ENCODE measurements at places on chromosomes 6 and 20.
A peak's percentile ranks its signal among the peaks of the same experiment; 100 is the strongest.

- DNase-seq, result no peak
Measured at GRCh38 chr6:47187893-47188587, 121.7 kb downstream of the TNFRSF21 start.

DNA sequence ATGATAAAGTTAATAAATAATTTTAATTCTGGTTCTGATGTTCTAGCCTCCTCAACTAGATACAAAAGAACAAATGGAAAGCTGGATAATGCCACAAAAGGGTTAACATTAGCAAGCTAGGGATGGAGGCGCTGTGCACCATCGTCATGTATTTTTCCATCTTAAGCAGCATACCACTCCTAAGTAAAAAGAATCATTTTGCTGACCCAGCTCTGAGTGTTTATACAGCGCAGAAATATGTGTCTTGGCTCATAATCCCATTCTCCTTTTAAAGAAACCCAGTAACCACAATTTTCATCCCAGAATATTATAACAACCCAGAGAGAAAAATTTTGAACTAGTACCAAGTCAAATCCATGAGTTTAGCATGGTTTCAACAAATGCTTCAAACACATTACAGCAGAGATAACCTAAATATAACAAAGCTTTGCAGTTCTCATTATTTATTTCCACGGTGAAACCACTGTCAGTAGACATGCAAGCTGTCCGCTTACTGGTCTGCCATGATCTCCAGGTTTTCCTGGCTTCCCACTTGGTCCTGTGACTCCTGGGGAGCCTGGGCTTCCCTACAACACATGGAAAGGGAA is 111.1 kb downstream of the COL12A1 start:
- no peak for DNase-seq

- no peak for DNase-seq
Measured at GRCh38 chr6:161660666-161661571, 387.1 kb upstream of the AGPAT4 start.

- no peak for DNase-seq
Measured at GRCh38 chr6:134249239-134249758, 68.6 kb downstream of the SGK1 start.

GRCh38 chr6:142802124-142802523 is 142.9 kb downstream of the HIVEP2 start:
- DNase-seq, result no peak

DNA sequence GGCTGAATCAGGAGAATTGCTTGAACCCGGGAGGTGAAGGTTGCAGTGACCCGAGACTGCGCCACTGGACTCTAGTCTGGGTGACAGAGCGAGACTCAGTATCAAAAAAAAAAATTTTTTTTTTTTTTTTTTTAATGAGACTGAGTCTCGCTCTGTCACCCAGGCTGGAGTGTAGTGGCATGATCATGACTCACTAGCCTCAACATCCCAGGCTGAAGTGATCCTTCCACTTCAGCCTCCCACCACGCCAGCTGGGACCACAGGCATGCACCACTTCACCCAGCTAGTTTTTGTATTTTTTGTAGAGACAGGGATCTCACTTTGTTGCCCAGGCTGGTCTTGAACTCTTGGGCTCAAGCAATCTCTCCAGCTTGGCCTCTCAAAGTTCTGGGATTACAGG is 53.3 kb downstream of the MYO6 start:
- no peak for DNase-seq

DNA sequence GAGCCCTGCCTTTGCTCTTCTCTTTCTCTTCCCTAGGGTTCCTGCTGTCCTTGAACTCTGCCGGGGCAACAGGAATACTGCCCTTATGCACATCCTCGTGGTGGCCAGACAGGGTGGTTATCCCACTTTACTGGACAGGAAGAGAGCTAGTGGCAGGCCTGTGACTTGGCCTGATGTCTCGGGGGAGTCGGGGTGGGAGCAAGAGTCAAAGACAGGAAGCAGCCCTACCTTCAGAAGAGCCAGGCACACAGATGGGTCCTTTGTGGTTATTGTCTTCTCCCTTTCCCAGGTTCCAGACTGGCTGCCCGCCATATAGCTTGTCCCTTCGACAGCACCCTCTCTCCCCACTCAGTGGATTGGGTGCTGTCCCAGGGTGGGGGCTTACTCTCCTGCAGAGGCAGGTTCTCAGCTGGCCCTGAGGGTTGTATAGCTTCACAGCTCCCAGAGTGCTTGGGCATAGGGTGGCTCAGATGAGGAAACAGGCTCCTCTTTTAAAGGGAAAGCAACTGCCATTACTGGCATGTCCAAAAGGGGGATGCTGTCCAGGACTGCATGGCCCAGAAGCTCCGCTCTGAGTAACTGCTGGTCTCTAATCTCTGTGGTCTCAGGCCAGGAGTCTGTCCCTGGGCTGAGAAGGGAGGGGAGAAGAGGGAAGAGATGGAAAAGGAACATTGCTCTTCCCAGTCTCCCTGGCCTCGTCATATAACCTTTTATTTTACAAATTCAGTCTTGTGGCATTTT is 17.3 kb downstream of the PLCG1 start:
- DNase-seq, result no peak

- DNase-seq, result no peak
Measured at GRCh38 chr6:14118091-14118439, 493 bp downstream of the CD83 start.

- DNase-seq, result no peak
Measured at GRCh38 chr6:74976701-74977100, 229.2 kb downstream of the COL12A1 start.

DNA sequence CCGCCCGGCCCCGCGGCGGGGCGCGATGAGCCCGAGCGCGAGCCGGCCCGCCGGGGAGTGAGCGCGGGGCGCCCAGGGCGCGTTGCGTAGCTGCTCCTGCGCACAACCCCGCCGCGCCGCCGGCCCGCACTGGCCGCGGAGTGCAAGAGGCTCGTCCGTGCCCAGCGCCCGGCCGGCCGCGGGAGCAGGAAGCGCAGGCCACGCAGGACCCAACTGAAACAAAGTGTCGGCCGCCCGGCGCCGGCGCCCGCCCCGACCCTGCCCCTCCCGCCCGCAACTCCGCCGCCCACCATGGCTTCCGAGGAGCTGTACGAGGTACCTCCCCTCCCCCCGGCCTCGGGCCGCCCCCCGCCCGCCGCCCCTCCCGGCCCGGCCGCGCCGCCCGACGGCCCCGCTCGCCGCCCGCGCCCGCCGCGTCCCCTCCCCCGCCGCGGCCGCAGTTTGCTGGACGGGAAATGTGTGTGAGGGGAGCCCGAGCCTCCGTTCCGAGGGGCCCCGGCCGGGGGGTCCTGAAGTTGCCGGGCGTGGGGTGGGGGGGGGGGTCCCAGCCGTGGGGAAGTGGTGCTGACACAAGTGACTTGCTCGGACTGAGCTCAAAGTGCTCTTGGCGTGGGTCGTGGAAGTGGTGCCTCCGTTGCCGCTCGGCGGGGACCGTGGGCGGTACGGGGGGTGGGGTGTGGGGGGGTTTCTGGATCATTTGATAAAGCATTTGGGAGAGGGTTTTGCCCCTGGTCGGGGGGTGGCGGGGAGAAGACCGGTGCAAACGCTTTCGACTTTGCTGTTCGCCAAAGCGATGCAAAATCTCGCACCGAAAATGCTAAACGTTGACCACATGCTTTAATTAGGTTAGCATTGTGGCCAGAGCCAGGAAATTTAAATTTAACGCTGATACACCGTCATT is 539 bp downstream of the CDYL start:
- peak; percentile 44 for DNase-seq

DNA sequence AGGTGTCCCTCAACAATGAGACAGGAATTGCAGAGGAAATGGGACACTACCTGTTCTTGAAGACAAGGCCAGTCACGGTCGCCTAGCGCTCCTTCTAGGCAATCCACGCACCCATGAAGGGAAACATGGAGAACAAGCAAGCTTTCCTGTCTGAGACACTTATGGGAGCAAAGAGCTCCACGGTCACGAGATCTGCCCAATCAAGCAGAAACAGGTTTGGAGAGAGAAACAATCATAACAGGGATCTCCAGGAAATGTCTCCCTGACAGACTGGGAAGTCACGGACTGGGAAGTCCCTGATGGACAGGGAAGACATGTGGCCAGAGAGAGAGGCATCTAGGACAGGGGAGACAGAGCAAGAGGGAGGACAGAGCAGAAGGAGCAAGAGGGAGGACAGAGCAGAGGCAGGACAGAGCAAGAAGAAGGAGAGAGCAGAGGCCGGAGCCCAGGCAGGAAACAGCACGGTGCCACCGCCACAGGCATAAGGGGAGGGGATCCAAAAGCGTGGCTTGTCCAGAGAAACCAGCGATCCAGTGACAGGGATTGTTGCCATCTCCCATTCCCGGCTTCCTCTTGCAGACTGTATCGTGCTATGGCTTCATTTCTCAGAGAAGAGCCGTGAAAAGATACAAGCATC is 167.8 kb upstream of the ZNF337 start:
- DNase-seq, result no peak

DNA sequence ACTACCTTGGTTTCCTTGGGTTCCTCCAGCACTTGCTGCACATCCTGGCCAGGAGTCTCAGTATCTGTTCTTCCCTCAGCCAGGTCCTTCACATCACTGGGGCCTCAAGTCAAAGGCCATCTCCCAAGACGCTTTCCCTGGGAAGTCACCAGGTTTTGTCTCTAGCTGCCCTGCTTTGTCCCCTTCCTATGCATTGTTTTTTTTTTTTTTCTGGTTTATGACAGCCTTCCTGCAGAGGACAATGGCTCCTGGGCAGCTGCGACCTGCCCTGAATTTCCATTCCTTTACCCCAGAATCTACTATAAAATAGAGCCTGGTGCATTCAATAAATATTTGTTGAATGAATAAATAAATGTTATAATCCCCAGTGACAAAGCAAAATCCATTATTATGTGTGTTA is 687.3 kb downstream of the QKI start:
- no peak for DNase-seq

GRCh38 chr6:108661430-108661829 is 100.7 kb downstream of the FOXO3 start:
- DNase-seq, result no peak

DNA sequence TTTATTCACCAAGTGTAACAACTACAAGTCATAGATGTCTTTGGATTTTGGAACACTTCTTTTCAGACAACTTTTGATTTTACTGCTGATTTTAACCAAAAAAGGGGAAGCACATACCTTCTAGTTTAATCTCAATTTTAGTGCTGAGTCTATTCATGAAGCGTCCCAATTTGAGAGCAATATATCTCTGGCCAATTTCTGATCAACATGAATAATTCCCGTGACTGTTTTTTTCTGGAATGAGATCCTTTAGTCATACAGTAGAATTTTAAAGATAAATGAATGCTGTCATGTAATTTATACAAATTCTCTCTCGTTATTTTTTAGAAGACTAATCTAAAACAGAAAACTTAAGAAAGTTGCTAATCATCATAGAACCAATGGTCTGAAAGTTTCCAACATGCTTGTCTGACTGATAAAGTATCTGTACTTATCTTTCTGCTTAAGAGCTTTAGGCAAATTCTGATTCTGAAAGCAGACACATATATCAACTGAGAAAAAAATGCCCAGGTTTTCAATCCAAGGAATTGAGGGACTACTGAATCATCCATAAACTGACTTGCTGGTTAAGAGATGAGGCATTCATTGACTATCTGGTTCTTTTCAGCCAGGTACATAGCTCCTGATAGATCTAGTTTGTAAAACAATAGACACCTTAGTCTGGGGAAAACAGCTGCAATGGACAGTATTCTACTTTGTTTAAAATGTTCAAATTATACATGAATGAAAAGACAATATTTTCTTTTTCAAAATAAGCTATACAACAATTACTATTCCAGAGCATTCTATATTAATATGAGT is 657.5 kb downstream of the RFPL4B start:
- no peak for DNase-seq

- DNase-seq, result no peak
Measured at GRCh38 chr6:73664701-73665100, 10.9 kb upstream of the SLC17A5 start.

DNA sequence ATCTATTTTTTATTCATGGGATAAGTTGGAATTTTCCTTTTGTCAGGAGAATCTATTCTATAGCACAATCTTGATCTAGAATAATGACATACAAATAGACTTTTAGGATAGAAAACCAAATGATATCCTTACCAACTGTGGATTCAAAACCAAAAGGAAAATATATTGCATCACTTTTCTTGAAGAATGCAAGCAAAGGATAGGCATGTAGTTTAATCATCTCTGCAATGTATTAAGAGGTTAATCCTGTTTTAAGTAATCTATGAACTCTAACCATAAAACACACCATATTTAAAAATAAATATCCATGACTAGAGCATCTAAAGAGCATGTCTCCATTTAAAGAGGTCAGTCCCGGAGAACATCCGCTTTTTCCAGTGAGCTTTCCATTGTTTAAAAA is 106.7 kb upstream of the CNKSR3 start:
- DNase-seq, result no peak

DNA sequence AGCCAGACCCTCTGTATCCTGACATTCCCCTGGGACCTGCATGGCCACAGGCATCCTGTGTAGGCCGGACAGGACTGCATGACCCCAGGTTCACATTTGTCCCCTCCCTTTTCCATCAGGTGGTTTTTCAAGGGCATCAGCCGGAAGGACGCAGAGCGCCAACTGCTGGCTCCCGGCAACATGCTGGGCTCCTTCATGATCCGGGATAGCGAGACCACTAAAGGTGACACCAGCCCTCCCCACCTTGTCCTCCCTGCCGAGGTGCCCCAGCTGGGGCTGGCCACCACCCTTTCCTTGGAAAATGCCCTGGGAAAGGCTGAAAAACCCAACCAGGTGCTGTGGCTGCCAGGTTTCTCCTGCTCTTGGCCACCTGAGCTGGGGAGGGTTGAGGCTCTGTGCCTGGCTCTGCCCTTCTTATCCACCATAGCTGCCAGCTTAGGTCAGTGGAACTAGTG is 27.6 kb downstream of the HCK start:
- DNase-seq, result no peak

DNA sequence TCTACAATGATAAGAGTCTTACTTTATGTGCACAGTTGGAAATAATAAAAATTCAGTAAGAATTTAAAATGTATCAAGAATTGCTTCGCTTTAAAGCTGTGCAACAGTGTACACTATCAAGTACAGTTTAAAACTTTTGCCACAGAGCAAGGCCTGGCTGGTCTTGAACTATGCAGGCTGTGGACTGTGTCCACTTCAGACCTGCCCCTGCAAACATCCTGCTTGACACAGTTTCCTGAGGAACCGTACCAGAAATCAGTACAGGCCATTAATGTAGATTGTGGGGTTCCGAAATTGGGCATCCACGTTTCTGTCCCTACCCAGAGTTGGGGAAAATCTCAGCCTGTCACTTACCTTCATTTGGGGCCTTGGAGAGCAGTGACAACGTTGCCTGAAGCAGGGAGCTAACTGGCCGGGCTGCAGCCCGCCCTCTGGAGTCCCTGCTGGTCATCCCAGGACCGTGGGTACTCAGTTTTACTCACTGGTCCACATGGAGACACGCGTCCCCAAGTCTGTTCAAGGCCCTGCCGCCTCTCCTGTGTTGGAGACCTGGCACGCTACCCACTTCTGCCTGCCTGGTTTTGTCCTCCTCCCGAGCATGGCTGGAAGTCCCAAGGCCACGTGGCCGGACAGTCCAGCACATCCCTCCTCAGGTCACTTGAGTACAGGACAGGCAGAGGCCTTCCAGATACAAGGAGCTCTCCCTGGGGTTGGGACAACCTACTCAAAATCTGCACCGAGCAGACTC is 8.4 kb downstream of the NINL start:
- no peak for DNase-seq
